ENCODE measurements at places on chromosomes 5 and 9.

DNA sequence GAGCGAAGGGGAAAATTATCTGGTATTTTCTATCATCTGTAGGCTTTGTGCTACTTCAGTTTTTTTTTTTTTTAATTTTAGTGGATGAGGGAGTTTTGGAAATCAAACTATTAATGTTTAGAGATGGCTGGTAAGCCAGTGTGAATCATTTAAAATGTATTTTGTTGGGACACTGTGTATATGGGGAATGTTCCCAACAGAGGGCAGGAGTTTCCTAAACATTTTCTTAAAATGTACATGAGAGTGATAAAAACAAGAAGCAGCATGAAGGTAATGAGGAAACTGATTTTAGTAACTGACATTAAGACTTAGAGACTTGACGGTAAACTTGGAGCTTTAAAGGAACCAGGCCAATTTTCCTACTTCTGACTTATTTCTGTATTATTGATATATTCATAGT lies 68.2 kb upstream of the ITGA2 start:
- DNase-seq: no peak

DNA sequence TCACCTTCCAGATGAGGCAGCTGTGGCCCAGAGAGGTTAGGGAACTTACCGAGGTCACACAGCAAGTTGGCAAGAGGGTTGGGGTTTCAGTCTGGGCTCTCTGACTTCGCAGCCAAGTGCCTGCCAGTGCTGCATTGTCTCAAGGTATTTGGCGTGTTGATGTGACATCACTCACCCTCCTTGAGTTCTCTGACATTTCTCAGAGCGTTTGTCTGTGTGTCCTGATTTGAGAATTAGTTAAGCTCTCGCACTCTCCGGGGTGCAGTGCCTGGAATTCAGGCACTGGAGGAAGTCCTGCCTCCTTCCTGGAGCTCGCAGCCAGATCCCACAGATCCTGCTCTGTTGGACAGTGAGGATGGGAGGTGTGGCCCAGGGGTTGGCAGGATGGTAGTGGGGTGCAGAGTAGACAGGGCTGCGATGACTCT lies 25.7 kb downstream of the WWC1 start:
- no peak for DNase-seq

DNA sequence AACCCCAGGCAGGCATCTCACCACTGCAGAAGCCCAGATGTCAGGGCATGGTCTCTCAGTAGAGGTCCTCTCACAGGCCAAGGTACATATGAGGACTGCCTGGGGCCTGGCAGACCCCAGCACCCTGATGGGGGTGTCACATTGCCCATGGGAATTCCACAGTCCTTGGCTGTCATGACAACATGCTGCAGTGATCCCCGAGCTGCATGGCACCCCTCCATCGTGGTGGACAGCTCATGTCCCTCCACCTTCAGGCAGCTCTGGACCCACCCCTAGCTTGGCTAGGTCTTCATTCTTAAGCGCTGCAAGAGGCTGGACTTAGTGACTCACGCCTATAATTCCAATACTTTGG lies 74.1 kb upstream of the LRRTM2 start:
- DNase-seq: no peak

DNA sequence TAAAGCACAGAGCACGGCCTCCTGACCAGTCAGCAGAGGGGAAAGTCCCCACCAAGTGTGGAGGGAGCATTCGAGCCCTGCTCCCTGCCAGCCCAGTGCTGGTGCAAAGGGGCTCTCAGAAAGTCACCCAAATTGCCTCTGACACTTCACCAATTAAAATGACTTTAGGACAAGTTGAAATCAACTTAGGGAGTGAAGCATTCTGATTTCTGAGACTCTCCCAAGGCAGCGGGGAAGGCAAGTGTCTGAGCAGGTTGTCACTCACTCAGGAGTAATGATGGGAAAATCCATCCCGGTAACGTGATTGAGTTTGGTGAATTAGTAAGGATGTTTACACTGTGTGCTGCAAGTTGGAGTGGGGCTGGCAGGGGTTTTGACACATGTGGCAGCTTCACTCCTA lies 73.7 kb downstream of the PCDH1 start:
- DNase-seq: no peak

DNA sequence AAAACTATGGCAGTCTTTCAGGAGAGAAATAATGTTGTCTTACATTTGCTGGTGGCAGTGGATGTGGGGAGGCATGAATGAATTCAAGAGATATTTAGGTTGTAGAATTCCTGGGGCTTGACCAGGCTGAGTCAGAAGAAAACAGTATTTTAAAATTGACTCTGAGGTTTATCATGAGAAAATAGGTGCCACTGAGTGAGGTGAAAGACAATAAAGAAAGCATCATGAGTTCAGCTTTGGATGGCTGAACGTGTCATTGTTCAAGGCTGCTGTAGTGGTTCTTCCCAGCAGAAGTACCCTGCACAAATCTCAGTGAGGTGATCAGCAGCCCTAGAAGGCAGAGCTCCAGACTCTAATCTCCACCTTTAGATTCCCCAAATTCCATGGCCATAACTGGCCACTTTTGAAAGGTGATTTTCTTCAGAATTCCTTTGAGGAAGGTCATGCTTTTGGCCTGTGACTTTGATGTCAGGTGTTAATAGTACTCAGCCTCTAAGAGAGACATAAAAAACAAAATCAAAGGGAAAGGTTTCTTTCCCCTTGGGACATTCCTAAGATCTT lies 395.4 kb downstream of the NTRK2 start:
- no peak for DNase-seq

- no peak for DNase-seq
Measured at GRCh38 chr9:133127340-133127981, 6.4 kb upstream of the RALGDS start.

- DNase-seq: no peak
Measured at GRCh38 chr5:139985290-139985689, 57.8 kb downstream of the NRG2 start.

GRCh38 chr5:167576897-167577296 lies 714.5 kb upstream of the WWC1 start:
- DNase-seq: no peak

- DNase-seq: no peak
Measured at GRCh38 chr5:117299936-117300328, 725.3 kb upstream of the SEMA6A start.

- no peak for DNase-seq
Measured at GRCh38 chr9:133274236-133275104, 531 bp downstream of the ABO start.

DNA sequence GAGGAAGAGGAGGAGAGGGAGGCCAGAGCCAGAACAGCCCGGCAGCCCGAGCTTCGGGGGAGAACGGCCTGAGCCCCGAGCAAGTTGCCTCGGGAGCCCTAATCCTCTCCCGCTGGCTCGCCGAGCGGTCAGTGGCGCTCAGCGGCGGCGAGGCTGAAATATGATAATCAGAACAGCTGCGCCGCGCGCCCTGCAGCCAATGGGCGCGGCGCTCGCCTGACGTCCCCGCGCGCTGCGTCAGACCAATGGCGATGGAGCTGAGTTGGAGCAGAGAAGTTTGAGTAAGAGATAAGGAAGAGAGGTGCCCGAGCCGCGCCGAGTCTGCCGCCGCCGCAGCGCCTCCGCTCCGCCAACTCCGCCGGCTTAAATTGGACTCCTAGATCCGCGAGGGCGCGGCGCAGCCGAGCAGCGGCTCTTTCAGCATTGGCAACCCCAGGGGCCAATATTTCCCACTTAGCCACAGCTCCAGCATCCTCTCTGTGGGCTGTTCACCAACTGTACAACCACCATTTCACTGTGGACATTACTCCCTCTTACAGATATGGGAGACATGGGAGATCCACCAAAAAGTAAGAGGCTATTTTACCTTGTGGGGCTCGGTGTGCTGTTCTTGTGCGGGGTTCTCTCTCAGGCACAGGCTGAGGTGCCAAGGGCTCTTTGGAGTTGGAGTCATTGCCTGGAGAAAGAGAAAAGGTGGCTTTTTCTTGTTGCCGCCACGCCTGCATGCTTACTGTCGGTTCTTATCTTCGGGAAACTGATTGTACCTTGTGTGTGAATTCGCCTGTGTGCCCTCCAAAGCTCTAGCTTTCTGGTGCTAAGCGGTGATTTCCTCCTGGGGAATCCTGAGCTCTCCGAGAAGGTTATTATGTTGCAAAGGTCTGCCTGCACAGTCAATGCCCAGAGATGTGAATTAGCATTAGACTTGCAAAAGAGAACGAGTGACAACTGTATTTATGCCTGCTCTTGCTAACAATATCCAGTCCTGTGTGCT lies at the start of gene ISL1:
TSS of gene ISL1 (plus strand) at position 318 of the 991 bp plus-strand sequence. CDS start at position 542, 224 bp downstream.
- DNase-seq: no peak

GRCh38 chr9:91560301-91560700 lies 136.7 kb upstream of the NFIL3 start:
- DNase-seq: no peak

- no peak for DNase-seq
Measured at GRCh38 chr5:57711471-57711870, 228.9 kb upstream of the ACTBL2 start.

DNA sequence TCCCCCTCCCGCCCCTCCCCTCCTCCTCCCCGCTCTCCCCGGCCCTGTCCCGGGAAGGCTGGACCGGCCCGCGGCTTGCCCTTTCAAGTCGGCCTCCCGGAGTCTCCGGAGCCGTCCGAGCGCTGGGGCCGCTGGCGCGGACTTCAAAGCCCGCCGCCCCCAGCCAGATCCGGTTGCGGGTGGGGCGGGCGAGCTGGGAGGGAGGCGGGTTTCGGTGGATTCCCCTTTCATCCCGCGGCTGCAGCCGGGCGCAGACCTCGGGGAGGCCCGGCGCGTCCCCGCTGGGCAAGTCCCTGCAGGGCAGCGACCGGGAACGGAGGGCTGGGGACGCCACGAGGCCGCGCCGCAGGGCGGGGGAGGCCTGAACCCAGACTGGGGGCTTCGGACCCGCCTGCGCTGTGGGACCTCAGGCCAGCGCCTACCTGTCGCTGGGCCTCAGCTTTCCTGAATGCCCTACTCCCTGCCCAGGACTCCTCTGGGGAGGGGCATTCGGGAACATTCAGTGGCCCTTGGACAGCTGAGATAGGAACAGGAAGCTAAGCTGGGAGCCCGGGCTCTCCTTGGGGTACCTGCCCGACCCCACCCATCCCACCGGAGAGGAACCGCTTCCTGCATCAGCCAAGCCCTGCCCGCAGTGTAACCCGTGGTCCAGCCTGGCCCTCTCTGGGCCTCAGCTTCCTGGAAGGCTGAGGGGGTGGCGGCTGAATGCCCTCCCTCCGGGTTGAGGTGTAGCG lies 23.4 kb downstream of the C9orf50 start:
- no peak for DNase-seq

- DNase-seq: no peak
Measured at GRCh38 chr9:13383855-13384254, 104.4 kb upstream of the MPDZ start.

GRCh38 chr9:107749787-107750444 lies 260.3 kb upstream of the KLF4 start:
- no peak for DNase-seq

DNA sequence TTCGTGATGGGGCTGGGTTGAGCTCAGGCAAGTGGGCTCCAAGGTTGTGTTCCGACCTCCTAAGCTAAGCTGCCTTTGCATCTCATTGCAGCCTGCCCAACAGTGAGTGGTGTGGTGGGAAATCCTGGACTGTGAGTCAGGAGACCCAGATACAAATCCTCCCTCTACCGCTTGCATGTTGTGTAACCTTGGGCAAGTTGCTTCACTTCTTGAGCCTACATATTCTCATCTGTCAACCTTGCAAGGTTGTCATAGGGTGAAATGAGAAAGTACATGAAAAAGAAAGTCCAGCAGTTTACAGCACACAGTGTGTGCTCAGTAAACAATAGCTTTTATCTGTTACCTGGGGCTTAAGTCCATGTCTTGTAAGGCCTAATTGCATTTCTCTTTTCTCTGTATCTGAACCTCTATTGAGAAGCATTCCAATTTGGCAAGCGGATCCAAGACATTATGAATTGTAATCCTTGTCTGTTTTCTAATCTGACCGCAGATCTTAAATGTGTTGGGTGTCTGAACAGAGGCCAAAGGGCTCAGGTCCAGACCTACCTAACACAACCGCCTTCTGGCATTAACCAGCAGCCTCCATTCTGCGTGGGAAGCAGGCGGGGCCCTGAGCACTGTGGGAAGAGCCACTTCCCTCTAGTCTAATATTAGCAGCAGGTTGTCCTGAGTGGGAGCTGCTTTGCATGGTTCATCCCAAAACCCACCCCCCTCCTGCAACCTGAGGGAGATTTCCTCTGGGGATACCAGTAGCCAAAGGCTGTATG lies 1.8 kb upstream of the GALNT12 start:
- DNase-seq: no peak

GRCh38 chr5:15785531-15785981 lies 285.6 kb downstream of the FBXL7 start:
- DNase-seq: no peak

DNA sequence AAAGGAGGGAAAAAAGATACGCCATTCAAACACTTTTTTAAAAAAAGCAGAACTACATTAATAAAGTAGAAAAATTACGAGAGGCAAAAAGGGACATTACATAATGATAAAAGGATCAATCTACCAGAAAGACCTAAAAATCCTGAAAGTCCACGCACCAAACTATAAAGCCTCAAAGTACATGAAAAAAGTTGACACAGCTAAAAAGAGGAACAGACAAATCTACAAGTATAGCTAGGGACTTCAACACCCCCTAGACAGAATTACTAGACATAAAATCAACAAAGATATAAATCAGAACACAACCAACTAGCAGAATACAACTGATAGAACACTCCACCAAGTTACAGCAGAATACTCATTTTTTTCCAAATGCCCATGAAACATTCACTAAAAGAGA lies 11.1 kb downstream of the CAMSAP1 start:
- no peak for DNase-seq

DNA sequence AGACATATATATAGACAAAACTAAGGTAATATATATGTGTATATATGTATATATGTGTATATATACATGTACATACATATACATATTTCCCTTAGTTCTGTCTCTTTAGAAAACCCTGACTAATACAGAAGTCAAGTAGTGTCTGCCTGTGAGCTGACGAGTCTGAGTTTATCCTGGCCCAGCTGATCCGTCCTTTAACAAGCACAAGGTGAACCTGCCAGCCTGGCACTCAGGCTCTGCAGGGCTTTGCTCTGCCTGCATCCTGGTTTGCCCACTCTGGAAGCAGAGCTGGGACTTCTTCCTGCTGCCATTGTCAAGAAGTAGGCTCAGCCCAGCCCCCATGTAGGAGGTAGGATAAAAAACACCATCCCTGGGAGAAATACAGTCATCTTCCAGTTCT lies 388.0 kb downstream of the ICE1 start:
- DNase-seq: no peak

DNA sequence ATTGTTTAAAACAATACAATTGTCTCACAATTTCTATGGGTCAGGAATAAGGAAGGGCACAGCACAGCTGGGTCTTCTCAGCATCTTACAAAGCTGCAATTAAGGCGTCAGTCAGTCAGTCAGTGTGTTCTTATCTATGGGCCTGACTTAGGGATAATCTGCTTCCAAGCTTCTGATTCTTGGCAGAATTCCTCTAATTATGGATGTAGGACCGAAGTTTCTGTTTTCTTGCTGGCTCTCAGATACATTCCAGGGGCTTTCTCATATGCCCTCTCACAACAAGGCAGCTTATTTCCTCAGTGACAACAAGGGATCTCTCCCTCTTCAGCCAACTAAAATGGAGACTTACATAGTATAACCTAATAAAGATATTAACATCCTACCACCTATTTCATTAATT lies 1925.3 kb upstream of the ACO1 start:
- DNase-seq: no peak
